Tongue (tissue), 3 donors: ENCODE measurements at places on chromosomes 4 and X.

DNA sequence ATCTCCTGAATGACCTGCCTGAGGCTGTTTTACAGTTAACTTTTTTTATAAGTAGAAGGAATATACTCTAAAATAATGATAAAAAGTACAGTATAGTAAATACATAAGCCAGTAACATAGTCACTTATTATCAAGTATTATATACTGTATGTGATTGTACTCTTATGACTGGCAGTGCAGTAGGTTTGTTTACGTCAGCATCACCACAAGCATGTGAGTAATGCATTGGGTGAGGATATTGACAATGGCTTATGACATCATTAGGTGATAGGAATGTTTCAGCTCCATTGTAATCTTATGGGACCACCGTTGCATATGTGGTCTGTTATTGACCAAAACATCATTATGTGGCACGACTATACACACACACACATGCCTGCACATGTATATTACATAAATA lies 20.5 kb downstream of the NUDT9 start:
- DNase-seq: no peak

- DNase-seq: no peak
Measured at GRCh38 chrX:118181030-118181429, 64.4 kb upstream of the KLHL13 start.

GRCh38 chr4:1338752-1339414 lies 8.1 kb upstream of the UVSSA start:
- no peak for DNase-seq

- DNase-seq: no peak
Measured at GRCh38 chr4:25888781-25889180, 25.2 kb upstream of the SMIM20 start.
